ENCODE measurements at places on chromosomes 16 and 17.
A peak's percentile ranks its signal among the peaks of the same experiment; 100 is the strongest.

DNA sequence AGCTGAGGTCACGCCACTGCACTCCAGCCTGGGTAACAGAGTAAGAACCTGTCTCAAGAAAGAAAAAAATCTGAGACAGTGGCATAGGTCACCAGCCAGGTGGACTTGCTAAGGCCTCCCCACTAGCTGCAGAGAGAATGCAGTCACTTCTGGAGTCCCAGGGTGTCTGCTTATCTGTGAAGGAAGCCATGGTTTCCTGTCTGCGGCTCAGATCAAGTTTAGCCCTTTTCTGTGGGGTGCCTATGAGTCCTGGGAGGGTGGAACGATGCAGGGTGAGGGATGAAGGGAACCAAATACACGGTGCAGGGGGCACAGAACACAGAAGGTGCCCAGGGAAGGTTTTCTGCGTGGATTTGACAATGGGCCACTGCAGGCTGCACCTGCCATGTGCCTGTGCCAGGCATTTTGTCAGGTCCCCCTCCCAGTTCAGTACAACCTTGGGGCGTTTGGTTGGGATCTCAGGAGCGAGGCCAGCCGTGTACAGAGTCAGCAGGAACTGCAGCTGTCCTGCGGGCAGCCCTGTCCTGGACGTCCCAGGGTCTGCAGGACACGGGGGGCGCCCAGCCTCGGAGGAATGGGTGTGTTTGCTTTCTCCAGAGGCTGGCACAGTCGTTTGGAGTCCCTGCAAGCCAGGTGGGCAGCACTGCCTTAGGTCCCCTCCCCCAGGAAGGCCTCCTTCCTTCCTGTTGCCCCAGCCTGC is 41.8 kb downstream of the RAB11FIP4 start:
- DNase-seq, result peak; percentile 19

- no peak for DNase-seq
Measured at GRCh38 chr16:67179421-67180080, 4.2 kb downstream of the MATCAP1 start.

GRCh38 chr17:47864791-47865216 is 13.8 kb upstream of the SP6 start:
- DNase-seq, result no peak

DNA sequence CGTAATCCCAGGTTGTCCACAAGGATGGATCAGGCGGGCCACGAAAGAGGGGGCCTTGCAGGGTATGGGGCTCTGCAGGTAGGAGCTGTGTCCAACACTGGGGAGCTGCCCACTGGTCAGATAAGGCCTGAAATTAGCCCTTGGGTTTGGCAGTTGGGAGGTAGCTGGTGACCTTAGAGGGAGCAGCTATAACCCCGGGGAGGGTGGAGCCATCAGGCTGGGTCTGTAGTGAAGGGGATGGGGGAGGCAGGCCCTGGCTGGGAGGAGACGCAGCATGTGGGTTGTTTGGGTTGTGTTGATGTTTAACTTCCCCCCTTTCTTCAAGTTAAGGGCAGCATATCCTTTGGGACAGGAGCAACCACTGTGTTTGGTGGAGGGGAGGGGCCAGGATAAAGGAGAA is 5.9 kb downstream of the MLLT6 start:
- no peak for DNase-seq

- no peak for DNase-seq
Measured at GRCh38 chr17:66432996-66433551, 130.7 kb downstream of the PRKCA start.

- no peak for DNase-seq
Measured at GRCh38 chr17:10025976-10026901, 121.2 kb upstream of the RCVRN start.

GRCh38 chr17:83162035-83162745 is 82.8 kb downstream of the METRNL start:
- no peak for DNase-seq

- DNase-seq, result no peak
Measured at GRCh38 chr16:56614549-56614991, 6.2 kb downstream of the MT2A start.

DNA sequence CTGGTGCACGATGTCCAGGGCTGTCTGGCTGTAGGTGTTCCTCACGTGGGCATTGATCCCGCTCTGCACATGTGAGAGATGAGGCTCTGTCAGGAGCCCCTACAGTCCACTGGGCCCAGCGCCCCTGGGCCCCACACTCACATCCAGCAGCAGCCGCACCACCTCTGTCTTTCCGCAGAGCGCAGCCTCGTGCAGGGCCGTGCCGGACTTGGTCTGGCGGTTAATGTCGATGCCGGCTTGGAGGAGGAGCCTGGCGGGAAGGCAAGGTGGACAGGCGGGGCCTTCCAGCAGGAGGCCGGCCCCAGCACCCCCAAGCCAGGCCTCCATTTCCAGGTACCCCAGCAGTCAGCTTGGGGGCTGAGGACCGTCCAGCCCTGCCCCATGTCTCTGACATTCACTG is 9.2 kb downstream of the CASKIN1 start:
- DNase-seq, result no peak

GRCh38 chr17:44309472-44309871 is 1.1 kb downstream of the RUNDC3A start:
- no peak for DNase-seq

- DNase-seq, result peak; percentile 72
Measured at GRCh38 chr17:5031365-5032082, 3.7 kb downstream of the SLC52A1 start.

GRCh38 chr17:83171661-83172060 is 92.3 kb downstream of the METRNL start:
- DNase-seq, result no peak

DNA sequence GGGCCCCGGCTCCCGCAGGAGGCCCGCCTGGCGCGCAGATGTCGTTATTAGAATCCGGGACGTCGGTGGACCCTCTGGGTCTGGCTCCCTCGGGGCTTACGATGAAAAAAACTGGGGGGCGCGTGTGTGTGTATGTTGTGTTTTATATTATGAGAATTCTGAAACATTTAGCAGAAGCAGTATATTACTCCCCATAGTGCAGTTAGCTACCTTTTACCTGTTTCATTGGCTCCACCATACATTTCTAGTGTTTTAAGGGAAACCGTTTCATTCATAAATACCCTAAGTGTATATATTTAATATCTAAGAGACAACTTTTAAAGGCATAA is 486 bp upstream of the DNAJA2 start:
- no peak for DNase-seq

DNA sequence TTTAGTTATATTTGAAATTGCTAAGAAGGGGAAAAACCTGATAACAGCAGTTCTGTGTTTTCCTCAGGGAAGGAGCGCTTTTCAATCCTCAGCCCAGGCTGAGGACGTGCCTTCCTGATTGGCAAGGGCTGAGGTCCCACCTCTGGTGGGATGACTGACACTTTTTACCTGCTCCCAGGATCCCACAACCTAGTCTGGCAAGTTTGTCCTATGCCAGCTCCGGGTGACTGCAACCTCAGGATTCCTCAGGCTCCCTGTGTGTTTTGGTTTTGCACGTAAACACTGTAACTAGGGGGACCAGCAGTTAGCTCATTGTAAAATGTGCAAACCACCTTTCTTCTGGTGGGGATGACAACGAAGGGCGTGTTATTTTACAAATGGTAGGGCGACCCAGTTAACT is 7.5 kb downstream of the MARCHF10 start:
- no peak for DNase-seq

DNA sequence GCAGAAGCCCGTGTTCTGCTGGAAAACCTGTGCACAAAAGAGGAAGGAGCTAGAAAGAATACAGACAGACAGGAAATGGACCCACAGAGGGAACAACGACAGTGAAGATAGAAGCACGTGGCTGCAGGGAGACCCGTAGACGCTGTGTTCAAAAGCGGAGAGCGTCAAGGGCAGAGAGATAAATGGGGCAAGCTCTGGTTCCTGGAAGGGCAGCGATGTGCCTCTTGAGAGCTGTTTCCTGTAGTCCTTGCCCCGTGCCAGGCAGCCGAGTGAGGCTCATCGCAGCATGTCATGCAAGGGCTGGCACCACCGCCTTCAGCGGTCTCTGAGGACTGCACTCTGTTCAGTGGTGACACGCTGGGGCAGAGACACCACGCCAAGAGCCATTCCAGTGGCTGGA is 43.6 kb upstream of the CACNG5 start:
- no peak for DNase-seq

DNA sequence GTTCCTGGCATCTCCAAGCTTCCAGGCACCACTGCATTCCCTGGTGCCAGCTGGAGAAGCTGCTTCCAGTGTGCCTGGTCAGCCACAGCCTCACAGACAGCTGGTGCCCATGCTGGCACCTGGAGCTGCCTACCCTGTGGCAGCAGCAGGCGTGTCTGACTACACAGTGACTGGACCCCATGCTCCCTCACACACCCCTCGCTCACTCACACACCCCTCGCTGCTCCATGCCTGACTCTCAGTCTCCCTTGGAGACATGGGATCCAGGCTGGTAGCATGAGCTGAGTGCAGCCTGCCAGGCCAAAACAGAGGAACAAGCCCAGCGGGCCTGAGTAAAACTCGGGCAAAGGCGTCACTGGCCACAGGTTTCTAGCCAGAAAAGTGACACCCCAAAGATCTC is 59.1 kb upstream of the SMIM36 start:
- DNase-seq, result no peak

DNA sequence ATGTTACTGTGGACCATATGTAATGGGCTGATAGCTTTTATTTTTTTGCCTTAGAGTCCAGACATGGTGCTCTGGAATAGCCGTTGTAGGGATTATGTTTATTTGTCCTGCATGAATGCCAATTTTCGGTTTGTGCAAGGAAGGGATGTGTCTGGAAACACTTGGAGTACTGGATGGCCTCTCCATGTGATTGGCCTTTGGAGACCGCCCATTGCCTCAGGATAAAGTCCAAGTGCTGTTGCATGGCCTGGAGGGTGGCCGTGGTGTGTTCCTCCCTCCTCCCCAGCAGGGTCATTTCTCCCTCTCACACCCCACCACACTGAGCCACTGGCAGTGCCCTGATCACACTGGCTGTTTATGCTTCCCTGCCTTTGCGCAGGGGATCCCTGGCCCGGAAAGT is 93.9 kb downstream of the MSI2 start:
- DNase-seq, result no peak

DNA sequence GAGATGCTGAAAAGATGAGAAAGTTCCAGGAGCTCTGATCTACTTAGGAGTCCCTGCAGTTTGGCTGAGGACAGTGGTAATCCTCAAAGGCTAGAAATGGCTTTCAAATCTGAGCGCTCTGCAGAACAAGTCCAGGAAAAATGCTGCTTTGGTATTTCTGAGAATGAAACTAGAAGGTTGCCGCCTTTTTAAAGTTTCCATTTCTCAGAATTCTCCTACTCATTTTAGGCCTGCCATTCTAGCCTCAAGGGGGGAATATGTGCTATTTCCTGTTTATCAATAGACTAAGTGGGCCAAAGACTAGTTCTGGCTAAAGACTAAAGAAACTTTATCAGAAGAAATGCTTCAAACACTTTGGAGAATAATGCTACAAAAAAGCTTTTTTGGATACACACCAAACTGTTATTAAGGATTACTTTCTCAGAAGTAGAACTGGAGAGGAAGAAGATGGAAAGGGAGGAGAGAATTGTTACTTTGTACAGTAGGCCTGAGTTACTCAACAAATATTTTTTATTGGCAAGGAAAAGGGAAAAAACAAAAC is at the start of gene SLFN12L:
SLFN12L (minus strand) TSS at position 78 of the 541 bp plus-strand sequence. CDS start 15,314 bp downstream, outside the sequence.
- DNase-seq, result no peak

- DNase-seq, result no peak
Measured at GRCh38 chr16:69482410-69482991, 58.1 kb downstream of the CYB5B start.

- peak; percentile 8 for DNase-seq
Measured at GRCh38 chr16:50841081-50841886, 99.4 kb downstream of the CYLD start.

GRCh38 chr17:48238933-48239602 is 131.5 kb downstream of the SNX11 start:
- no peak for DNase-seq

- no peak for DNase-seq
Measured at GRCh38 chr17:68020409-68020756, 15.2 kb upstream of the KPNA2 start.

GRCh38 chr16:73186752-73187601 is 139.0 kb upstream of the ZFHX3 start:
- DNase-seq, result no peak

DNA sequence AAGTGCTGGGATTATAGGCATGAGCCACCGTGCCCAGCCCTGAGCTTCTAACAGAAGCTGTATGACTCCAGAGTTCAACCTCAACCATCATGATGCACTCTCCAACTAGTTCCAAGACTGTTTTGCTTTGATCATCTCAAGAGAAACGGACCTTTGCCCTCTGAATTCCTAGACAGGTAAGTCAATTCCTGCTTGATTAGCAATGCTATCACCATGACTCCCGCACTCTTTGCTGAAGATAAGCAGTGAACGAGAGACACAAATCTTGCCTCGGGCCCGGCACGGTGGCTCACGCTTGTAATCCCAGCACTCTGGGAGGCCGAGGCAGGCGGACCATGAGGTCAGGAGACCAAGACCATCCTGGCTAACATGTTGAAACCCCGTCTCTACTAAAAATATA is 22.2 kb downstream of the ANKFY1 start:
- no peak for DNase-seq

- DNase-seq, result no peak
Measured at GRCh38 chr16:19875900-19876299, 8.7 kb downstream of the GPRC5B start.

DNA sequence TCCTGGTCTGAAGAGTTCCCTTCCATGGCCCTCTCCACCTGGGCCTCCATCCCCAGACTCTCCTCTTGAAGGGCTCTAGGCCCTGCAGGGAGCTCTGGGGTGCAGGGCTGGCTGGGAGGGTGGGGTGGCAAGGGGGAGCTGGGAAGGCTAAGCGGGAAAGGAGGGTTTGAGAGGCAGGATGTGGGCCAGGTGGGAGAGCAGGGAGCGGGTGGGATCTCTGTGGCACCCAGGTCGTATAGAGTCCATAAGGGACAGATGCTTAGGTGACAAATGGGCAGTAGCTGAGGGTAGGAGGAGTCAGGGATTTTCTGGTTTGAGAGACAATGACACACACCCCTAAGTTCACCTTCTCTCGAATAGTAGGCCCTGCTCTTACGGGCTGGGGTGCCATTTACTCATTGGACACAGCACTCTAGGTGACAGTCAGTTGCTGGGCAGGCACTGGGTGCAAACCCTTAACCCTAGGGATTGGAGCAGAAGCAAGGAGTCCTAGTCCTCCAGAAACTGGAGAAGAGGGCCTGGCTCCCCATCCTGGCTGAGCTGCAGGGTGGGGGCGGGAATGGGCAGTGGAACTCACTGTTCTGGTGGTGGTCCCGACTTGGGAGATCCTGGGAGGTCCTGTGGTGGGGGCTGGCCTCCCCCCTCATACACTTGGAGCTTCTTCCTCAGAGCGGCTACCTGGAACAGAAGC is 15.3 kb downstream of the KIF18B start:
- no peak for DNase-seq

- no peak for DNase-seq
Measured at GRCh38 chr16:84438971-84439696, 65.3 kb downstream of the MEAK7 start.

DNA sequence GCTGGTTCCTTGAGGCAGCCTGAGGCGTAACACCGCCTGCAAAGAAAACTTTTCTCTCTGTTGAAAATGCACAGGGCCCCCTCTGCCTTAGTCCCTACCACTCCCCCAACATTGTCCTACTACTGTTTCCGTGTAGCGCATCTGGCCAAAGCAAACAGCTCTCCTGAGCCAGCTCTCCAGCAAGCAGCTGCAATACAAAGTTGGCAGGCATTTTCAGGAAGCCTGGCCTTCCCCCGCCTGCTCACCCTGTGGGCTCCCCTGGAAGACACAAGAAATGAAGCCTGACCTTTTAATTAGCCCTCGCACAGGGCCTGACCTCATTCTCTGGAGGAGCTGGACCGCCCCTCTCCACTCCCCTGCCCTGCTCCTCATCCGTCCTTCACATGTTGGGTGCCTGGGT is 66.7 kb downstream of the SOX9 start:
- DNase-seq, result no peak

- DNase-seq, result no peak
Measured at GRCh38 chr16:83302853-83303252, 504.9 kb upstream of the HSBP1 start.

- peak; percentile 33 for DNase-seq
Measured at GRCh38 chr16:28218109-28218508, 6.3 kb upstream of the XPO6 start.
